Activated CD8-positive, alpha-beta memory T cell treated with anti-CD3 and anti-CD28 coated beads, Interleukin-2, amount 10 ng/mL, durations not matched to agents 7 days and 5 days (primary cell): ENCODE measurements at places on chromosomes 5 and 9.
A peak's percentile ranks its signal among the peaks of the same experiment; 100 is the strongest.

GRCh38 chr9:20353931-20354652, 268.2 kb downstream of the MLLT3 start:
- DNase-seq, result no peak

- no peak for DNase-seq
These were observed 3.5 kb upstream of the RNF145 start for GRCh38 chr5:159212657-159213462.

DNA sequence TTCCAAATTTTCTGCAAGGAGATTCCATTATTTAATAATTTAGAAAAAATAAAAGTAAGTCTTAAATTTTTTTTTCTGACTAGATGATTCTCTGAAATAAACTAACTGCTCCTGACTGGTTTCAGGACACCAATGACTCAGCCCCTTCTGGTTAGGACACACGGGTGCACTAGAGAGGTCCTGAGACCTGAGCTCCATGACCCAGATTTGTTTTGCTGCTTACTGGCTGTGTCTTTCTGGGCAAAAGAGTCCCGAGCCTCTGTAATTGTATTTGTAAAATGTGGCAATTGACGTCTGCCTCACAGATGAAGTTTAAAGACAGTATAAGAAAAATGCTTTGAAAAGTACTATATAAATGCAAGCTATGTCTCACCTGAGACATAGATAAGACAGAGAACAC, 89.1 kb downstream of the SLC24A2 start:
- DNase-seq, result no peak

- no peak for DNase-seq
These were observed 107.4 kb downstream of the MCTP1 start for GRCh38 chr5:95177456-95177855.

- no peak for DNase-seq
These were observed 462.7 kb upstream of the CD180 start for GRCh38 chr5:67659288-67659687.

DNA sequence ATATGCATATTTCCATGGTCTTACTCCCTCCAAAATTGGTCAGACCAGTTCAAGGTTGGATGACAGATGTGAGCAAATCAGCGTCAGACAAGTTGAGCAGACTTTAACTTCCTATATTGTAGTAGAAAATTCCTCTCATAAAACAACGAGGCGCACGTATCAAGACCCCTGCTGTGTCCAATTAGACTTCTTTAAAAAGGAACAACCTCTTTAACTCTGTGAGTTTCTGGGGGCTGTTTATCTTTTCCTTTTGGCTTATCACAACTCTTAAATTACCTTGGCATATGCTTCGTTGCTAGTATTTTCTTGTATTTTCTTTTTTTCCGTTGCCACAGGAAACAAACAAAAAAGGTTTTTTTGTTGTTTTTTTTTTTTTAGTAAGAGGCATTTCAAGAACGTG, 398.2 kb upstream of the WWC1 start:
- no peak for DNase-seq

- no peak for DNase-seq
These were observed 17.8 kb upstream of the GLIPR2 start for GRCh38 chr9:36118706-36119105.

- DNase-seq, result no peak
These were observed 310.4 kb downstream of the SLF1 start for GRCh38 chr5:94928891-94929290.

- no peak for DNase-seq
These were observed 477.5 kb downstream of the PDE4D start for GRCh38 chr5:59416026-59416425.

GRCh38 chr9:135210676-135211523, 123.4 kb downstream of the OLFM1 start:
- DNase-seq, result no peak

DNA sequence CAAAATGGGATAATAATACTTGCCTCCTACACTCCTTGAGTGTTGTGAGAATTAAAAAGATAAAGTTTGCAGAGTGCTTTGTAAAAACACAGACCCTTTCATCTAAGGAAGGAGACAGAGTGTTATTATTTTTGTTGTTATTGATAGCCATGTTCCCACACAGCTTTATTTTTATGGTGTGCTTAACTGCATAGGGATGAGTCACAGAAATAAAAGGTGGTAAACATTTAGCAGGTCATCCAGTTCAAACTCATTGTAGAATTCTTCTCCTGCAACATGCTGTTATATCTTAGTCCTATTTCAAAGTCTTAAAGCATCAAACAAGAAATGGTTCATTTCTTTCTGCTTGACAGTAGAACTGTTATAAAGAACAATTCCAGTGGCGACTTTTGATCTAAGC, 367.5 kb upstream of the ACTBL2 start:
- DNase-seq, result no peak

GRCh38 chr9:110031511-110032173, 176.3 kb downstream of the C9orf152 start:
- no peak for DNase-seq

DNA sequence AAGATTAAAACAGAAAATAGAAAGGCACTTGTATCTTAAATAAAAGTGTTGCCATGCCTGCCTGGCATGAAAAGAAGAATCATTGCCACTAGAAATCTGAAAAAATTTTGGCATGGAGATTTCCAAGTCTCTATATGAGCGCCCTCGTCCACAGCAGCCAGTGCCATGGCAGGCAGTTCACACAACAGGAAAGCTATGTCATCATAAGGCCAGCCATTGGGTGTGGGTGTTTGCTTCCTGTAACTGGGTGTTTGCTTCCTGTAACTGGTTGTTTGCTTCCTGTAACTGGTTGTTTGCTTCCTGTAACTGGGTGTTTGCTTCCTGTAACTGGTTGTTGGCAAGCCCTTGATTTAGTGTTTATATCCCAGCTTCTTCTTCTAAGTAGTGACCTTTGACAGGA, 446.7 kb downstream of the IRX1 start:
- no peak for DNase-seq

DNA sequence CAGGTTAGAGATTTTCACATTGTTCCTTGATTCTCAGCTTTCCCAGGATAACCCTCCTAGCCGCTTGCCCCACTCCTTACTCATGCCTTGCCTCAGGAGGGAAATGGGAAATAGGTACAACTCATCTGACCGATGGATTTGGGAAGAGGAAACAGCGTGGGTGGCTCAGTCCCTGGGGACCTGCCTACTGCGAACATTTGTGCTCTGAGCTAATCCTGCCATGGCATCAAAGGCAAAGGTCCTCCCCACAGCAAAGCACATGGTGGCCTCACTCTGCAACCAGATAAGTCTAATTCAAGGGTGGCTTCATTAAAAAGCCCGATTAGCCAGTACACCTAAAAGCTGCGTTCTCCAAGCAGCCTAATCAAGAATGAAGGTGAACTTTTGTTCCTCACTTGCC, 82.4 kb upstream of the ADRA1B start:
- no peak for DNase-seq

DNA sequence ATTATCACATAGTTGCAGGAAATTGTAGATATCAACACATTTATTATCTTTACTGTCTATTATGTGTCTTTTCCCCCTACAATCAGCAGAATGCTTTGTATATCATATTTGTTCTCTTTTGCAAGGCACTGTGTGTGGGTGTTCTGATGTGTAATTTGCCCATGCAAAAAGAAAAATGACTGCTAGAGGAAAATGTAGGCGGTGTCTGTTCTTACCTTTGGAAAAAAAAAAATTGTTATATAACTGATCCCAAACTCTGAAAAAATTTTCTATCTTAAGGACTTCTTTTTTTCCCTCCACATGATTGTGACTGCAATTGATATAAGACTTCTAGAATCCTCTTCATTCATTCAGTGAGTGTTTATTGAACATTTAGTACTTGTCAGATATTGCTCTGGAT, 24.5 kb downstream of the MRPS30 start:
- DNase-seq, result no peak

- DNase-seq, result no peak
These were observed 163.6 kb upstream of the RORB start for GRCh38 chr9:74333384-74334032.

- DNase-seq, result no peak
These were observed 92.7 kb downstream of the AOPEP start for GRCh38 chr9:94819161-94819687.

- no peak for DNase-seq
These were observed 281.1 kb upstream of the ANKRD55 start for GRCh38 chr5:56514245-56514644.

DNA sequence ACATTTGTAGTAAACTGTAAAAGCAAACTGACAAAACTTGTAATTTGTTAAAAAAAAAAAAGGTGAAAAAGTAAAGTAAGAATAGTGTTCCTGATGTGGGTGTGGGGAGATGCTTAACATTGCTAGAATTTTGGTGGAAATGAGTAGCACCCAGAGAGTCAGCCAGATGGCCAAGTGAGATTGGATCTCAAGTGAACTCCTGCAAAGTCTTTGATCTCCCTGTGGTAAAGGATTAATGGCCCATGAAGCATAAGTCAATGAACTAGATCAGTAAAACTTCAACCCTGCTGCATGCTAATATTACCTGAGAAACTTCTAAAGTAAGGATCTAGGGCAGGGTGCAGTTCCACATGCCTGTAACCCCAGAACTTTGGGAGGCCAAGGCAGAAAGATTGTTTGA, 19.0 kb upstream of the FAM169A start:
- DNase-seq, result no peak

DNA sequence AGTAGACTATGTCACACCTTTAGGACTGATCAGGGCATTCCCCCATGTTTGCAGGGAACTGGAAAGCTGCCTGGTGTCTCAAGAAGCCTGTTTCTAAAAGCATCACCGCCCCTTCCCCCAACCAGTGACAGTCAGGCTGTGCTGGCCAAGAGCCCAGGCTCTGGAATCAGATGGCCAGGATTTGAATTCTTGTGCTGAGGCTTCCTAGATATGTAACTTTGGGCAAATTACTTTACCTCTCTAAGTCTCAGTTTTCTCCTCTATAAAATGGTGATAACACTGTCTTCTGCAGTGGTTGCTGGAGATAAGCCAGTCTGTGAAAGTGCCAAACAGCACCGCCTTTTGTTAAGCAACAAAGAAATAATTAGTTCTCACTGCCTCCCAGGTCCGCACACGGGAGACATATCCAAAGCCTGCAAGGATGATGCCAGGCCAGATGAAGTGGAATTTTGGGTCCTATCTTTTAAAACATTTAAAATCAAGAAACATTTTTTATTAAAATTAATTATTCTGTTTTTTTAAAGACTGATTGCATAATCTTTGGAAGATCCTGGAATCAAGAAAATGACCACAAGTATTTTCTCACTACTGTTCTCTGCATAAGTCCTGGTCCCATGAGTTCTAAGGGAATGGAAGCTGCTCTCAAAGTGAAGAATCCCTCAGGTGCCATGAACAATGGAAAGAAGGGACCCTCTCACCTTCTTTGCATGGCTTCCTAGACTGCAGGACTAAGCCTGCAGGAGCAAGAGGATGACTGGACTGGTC, 13.9 kb downstream of the SLC31A2 start:
- no peak for DNase-seq

DNA sequence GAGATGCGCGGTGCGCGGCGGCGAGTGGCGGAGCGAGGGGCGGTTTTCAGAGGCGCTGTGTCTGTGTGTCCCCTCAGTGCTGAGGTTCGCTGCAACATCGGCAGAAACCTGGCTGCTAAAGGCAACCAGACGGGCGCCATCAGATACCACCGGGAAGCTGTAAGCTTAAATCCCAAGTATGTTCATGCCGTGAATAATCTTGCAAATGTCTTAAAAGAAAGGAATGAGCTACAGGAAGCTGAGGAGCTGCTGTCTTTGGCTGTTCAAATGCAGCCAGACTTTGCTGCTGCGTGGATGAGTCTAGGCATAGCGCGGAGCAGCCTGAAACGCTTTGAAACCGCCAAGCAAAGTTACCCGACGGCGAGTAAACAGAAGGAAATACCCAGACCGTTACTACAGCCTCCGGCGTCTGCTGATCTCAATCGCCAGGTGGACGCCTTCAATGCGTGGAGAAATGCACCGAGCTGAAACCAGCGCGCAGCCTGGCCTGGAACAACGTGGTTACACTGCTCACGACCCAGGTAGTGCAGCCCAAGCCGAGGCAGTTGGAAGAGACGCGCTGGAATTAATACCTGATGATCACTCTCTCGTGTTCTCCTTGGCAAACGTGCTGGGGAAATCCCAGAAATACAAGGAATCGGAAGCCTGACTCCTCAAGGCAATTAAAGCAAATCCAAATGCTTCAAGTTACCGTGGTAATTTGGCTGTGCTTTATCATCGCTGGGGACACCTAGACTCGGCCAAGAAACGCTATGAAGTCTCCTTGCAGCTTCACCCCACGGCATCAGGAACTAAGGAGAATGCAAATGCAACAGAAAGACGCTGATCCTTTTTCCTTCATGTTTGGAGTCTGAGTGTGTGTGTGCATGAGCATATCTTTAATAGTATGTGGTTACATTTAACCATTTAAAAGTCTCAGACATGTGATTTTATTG, 15.9 kb downstream of the OR2V1 start:
- DNase-seq, result no peak

- no peak for DNase-seq
These were observed 44.0 kb upstream of the LCP2 start for GRCh38 chr5:170341545-170341944.

DNA sequence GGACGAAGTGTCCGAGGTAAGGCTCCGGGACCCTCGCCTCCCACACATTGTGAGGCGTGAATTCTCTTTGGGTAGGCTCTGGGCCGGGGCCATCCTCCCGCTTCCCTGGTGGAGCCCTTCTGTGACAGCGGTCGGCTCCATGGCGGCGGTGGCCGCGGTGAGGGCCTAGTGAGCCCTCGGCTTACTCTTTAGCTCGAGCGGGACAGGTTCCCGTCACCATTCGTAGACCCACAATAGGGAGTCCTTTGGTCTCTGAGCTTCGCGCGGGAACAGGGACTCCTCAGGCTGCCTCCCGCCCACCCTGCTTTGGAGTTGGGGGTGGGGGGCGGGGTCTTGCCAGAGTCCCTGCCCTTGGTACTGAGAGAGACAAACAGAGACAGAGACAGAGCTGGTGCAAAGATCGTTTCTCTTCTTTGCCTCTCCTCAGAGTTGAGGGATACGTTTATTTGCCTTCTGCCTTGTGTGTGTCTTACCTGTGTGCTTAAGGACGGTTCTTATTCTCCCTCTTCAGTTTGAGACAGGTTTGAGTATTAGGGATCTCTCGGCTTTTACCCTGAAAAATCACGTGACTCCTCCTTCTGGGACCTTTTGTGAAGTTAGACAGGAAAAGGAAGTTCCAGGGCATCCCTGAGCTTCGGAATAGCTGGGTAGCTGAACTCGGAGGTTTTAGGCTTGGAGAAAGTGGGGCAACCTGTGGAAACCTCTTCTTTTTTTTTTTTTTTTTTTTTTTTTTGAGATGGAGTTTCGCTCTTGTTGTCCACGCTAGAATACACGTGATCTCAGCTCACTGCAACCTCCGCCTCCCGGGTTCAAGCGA, 833 bp downstream of the ANKHD1 start:
- DNase-seq, result peak; percentile 72

- peak; percentile 52 for DNase-seq
These were observed 117.8 kb downstream of the MAST4 start for GRCh38 chr5:66713998-66714397.
